ENCODE measurements at places on chromosomes 16 and 17.

DNA sequence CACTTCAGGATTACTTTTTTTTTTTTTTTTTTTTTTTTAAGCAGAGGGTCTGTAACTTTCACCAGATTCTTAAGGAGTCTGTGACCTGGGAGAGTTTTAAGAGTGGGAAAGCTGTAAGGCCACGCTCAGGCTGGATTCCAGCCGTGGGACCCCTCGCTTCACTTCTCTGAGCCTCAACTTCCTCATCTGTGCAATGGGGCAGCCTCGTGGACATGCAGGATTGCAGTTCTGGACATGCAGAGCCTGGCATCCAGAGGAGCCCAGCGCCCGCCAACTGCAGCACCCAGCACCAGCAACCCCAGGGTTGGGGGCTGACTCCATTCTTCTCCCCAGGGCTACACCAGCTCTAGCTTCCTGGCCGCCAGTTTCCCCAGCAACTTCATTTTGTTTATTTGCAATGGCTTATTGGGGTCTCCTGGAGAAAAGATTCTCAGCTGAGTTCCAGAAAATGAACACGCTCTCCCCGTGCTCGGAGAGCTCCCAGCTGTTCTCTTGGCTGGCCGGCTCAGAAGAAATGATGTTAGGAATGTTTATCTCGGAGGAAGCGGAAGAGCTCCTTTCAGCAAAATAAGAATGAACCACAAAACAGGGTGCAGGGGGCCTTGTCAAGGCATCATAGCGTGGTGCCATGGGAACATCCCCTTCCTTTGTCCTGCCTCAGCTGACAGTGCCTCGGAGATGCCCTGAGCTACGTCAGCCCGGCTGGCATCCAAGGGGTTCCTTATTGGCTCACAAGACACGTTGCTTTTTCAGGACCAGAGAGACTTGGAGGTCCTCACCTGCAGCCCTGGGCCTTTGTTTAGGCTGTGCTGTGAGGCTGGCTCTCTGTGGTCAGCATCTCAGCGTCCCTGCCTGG lies 22.9 kb upstream of the ZCCHC14 start:
- no peak for DNase-seq

- DNase-seq, result peak; percentile 87
These were observed 60.1 kb upstream of the MED9 start for GRCh38 chr17:17416400-17417360.

- DNase-seq, result no peak
These were observed 45.3 kb upstream of the CORO6 start for GRCh38 chr17:29667969-29668368.

- no peak for DNase-seq
These were observed 226.7 kb downstream of the KATNIP start for GRCh38 chr16:27776556-27777225.

GRCh38 chr17:81926451-81927151 lies 934 bp downstream of the MAFG start:
- DNase-seq, result peak; percentile 79

GRCh38 chr17:3695129-3695722 lies 729 bp downstream of the P2RX5 start:
- no peak for DNase-seq

- DNase-seq, result no peak
These were observed 1.2 kb upstream of the ZNF652 start for GRCh38 chr17:49363251-49363650.

DNA sequence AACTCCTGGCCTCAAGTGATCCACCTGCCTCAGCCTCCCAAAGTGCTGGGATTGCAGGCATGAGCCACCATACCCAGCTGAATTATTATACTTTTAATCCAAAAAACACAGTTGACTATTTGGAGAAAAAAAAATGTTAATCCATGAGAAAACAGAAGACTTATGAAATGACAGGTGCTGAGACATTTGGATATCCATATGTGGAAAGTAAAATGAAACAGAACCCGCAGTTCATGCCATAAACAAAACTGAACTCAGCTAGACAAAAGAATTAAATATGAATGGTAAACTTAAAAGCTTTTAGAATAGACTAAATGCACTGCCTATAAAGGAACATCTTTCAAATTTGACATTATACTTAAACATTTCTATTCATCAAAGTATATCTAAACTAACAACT lies 8.2 kb upstream of the RBBP6 start:
- no peak for DNase-seq

GRCh38 chr17:44738214-44738906 lies 20.4 kb upstream of the ADAM11 start:
- DNase-seq, result peak; percentile 49

GRCh38 chr16:2150418-2151187 lies 2.2 kb downstream of the RAB26 start:
- peak; percentile 28 for DNase-seq

DNA sequence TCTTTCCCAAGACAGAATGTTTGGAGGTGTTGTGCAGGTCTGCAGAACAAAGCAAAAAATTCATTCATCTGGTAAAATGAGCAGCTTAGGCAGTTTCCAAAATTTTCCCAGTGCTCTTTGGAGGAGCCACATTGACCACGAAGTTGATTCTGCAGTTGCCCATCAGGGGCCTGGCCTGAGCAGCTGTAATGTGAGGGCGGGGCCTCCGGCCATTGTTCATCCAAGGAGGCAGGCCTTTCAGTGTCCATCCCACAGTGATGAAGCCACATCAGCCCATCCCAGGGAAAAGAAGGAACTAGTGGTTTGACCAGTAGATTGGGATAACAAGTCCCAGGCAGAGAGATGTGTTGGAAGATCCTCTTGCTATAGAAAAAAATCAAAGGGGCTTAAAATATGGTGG lies 10.1 kb downstream of the UBFD1 start:
- no peak for DNase-seq

DNA sequence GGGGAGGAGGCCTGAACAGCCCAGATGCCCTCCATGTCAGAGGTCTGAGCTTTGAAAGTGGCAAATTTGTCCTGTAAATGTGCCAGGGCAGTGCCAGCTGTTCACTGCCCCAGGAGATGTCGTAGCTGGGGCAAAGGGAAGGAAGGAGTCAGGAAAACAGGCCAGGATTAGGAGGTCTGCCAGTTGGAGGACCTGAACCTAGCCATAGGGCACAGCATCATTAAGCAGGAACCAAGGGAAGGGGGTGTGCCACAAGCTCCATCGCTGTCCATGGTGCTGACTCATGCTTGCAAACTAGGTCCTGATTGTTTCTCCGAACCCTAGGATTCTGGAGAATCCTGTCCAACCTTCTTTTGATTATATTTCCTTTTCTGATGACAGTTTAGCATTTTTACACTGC lies 124.2 kb downstream of the TMEM132E start:
- peak; percentile 43 for DNase-seq

- DNase-seq, result no peak
These were observed 65.9 kb downstream of the PCTP start for GRCh38 chr17:55816532-55817396.

- DNase-seq, result no peak
These were observed 17.9 kb upstream of the ZFHX3 start for GRCh38 chr16:73065632-73066330.

DNA sequence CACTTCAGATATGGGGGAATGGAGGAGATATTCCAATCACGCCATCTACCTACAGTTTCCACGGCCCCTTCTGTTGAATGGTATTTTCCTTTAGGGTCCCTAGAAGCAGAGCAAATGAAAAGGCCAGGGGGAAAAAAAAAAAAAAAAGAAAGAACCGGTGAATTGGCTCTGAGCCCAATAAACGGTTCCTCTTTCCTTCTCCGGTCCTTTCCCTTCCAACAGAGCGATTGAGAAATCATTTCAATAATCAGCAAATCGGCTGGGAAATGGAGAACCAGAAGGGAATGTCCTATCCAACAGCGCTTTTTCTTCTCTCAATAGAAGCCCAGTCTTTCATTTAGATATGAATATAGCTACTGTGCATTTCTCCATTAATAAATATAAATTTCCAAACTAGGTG lies 26.8 kb upstream of the HOXB13 start:
- no peak for DNase-seq

Data from IMR-90 (cell line).